Fibroblast of villous mesenchyme (primary cell): ENCODE measurements at places on chromosomes 6 and 20. TPM values are rescaled to one million over a fixed set of nuclear protein-coding genes. Genes with fewer than 3 reads are reported as not detected.

The PRDM13 gene
- total RNA-seq: not detected in 2 replicates

DNA sequence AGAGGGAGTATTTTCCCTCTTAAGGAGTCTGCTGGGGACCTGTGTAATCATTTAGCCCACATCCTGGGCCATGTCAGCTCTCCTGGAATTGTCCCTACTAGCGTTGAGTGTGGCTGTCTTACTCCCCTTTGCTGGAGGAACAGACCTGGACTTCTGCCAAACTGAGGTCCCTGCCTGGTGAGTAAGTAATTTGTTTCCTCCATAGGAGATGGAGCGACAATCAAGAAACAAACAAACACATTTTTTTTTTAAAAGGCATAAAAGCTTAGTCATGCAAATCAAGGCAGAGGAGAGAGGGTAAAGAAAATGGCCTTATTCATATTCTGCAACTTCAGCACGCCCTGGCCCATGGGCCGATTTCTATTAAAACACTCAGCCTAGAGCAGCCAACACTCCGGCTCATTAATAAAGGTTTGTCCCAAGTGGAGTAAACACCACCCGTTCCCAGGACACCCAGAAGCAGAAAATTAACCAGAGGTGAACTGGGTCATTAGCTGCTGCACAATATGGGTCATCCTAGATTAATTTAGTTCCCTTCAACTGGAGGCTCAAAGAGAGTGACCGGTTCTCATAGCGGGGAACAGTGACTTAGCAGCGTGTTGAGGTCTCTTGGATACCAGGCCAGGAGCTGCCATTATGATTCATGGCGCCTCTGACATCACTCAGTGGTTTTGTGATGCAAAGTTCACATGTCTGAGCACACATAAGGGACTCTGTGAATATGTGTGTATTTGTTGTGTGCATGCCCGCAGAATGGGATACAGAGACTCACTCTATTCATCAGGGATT, 165.0 kb upstream of the SULF2 start:
- DNase-seq: peak; percentile 45

The SIRPD gene
- total RNA-seq: under 0.01 TPM in 1 of 2 replicates, not detected in the other

GRCh38 chr20:35598899-35599775, 16.5 kb upstream of the SPAG4 start:
- no peak for DNase-seq

The SLC22A7 gene
- not detected in 2 replicates for total RNA-seq

The CDH26 gene
- total RNA-seq: 0.32 and 0.86 TPM in 2 replicates

GRCh38 chr6:5937169-5937909, 69.4 kb downstream of the NRN1 start:
- no peak for DNase-seq

The DYNLT2 gene
- 1.3 TPM in 2 replicates for total RNA-seq

The ADRM1 gene
- total RNA-seq: 111 and 138 TPM in 2 replicates

- DNase-seq: no peak
Measured at GRCh38 chr20:63220696-63221399, 4.9 kb upstream of the YTHDF1 start.

- DNase-seq: no peak
Measured at GRCh38 chr6:23980965-23981364, 145.1 kb upstream of the NRSN1 start.

DNA sequence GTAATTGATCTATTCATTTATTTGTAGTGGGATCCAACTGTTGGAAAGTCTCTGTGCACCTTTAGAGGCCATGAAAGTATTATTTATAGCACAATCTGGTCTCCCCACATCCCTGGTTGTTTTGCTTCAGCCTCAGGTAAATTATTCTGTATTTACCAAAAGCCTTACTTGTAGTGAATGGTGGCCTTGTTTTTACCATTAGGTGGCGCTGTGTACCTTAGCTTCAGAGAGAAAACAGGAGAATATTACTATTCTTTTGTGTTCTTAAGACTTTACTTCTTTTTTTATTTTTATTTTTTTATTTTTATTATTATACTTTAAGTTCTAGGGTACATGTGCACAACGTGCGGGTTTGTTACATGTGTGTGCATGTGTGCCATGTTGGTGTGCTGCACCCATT, 23.7 kb downstream of the PEX7 start:
- peak; percentile 79 for DNase-seq

DNA sequence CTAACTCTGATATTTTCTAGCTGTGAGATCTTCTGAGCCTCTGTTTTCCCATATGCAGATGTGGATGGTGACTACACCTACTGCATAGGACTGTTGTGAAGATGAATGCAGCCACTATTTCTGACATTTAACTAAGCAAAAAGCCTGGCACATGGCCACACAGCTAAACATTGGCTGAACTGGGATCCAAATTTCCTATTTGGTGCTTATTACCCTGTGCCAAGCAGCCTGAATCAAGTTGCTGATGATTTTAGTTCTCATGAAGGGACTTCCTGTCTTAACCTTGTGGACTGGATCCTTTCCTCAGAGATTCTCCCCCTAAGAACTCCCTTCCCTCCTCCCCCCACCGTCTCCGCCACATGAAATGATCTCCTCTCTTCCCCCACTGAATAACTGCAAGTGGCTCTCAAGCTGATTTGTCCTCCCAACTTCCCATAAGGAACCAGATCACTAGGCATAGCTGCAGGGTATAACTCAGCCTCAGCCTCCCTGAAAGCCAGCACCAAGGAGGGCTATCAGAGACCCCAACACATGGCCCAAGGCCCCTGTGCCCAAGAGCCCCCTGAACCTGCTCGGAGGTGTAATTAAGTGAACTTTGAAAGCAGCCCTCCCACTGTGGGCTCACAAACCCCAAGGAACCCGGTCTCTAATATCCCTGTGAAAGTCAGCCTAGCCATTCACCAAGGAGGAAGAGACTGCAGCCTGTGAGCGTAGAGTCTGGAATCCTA, 55.7 kb downstream of the MAFB start:
- no peak for DNase-seq

DNA sequence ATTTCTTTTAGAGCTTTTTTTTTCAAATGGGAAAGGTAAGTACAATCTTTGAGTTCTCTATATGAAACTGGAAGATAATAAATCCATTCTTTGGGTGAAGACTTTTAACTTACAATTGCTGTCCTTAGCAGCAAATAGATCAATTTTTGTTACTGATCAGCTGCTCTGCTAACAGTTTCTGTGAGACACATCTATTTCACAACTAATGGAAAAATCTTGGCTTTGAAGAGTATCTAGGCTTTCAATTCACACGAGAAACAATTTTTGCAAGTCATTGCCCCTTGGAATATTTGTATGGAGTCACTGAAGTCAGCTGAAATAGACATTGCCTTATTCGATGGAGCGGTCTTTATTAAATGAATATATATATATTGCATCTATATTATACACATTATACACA, 20.5 kb upstream of the ARG1 start:
- DNase-seq: no peak

- DNase-seq: no peak
Measured at GRCh38 chr20:5024103-5024502, 22.8 kb upstream of the SLC23A2 start.

DNA sequence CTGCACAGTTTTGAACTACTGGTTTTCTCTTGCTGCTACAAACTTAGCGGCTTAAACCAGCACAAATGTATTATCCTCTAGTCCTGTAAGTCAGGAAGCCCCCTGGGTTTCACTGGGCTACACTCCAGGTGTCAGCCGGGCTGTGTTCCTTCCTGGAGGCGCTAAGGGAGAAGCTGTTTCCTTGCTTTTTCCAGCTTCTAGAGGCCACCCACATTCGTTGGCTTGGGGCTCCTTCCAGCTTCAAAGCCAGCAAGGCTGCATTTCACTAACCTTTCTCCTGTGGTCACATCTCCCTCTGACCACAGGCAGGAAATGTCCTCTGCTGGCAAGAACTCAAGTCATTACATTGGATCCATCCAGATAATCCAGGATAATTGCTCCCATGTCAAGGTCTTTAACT, 350.6 kb upstream of the PLCB4 start:
- DNase-seq: no peak

The MLIP gene
- total RNA-seq: not detected in 2 replicates

GRCh38 chr6:20936949-20937348, 402.7 kb downstream of the CDKAL1 start:
- no peak for DNase-seq

The HLA-DQB2 gene
- total RNA-seq: not detected in 2 replicates

The ARFRP1 gene
- 24.2 and 30.3 TPM in 2 replicates for total RNA-seq

DNA sequence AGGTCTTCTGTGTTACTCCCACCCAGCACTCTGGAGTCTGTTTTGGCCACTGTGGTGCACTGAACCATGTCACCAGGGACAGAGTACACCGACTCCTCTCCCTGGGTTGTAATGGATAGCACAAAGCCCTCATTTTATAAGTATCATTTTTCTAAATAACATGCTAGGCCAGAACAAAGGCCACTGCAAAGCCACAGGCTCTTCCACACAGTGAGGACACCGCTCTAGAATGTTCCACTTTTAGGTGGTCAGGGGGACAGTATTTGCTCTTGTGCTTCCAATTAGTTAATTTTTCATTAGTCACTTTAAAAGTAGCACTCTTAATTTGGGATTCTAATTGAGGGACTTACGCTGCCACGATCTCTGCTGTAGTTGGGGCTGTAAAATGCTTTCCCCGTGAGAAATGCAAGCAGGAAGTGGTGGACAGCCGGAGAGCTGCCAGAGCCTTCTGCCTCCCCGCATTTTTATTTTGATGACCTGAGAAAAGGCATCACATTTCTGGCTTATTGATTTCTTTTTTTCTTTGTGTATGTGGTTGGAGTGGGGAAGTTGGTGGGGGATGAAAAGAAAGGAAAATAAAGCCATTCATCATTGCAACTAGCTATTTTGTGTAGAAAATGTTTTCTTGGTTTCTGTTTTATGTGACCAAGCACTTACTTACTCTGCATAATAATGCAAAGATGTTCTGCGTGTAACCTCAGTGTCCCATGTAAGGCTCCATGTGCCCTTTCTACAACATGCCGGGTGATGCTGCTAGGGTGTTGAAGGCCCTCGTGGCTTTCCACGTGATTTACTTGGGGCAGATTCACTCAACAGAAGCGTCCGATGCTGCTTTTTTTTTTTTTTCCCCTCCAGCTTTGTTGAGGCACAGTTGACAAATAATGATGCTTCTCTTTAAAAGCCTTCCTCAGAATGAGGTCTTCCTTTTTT, 195.9 kb downstream of the SASH1 start:
- DNase-seq: peak; percentile 76

GRCh38 chr20:36490191-36490590, 51.1 kb upstream of the MYL9 start:
- DNase-seq: no peak

DNA sequence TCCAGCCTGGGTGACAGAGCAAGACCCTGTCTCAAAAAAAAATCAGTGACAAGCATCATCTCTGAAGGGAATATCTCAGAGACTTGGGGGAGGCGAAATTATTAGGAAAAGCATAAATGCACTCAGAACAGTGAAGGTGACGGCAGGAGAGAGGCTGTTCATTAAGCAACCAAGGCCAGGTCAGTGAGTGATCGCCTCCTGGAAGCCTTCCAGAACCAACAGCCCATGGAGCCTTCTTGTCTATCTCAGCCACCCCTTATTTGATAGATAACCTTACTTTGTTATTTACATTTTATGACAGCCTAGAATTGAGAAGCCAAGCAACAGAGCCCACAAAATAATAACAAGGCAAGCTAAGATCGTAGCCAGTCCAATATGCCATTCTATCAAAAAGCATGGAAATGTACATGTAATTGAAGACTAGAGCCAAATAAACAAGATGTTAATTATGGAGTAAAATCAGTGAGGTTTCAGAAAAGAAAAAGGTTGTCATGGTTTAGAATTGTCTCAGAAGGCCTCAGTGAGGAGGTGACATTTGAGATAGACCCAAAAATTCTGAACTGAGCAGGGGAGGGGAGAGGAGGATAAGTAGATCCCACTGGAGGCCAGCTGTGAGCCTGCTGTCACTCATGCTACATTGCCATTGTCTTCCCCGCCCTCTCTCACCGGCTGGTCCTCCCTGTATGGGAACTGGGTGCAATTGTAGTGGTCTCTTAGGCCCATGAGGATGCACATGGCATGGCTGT, 17.8 kb downstream of the BNIP5 start:
- DNase-seq: no peak

DNA sequence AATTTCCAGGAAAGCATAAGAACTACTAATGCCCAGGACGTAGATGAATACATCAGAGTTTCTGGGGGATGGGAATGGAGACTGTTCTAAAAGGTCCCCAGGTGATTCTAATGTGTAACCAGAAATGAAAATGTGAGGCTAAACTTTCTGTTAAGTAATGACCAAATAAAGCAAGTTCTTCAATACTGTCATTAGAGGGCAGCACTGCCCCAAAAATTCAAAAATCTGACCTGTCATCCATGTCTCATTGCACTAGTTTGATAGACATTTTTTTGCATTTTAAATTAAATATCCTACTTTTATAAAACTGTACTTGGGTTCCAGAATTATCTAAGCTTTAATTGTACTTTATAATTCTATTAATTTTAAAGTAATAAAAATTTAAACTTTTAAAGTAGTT, 94.9 kb downstream of the RFX6 start:
- DNase-seq: peak; percentile 28

The CALHM4 gene
- not detected in 2 replicates for total RNA-seq
